ENCODE measurements at places on chromosomes 1 and 21. TPM values are rescaled to one million over a fixed set of nuclear protein-coding genes. Genes with fewer than 3 reads are reported as not detected.

The DTL gene
- total RNA-seq: 85.0 TPM

The LMX1A gene
- not detected for total RNA-seq

The KCNH1 gene
- total RNA-seq: not detected

The NUAK2 gene
- total RNA-seq: 4.7 TPM

The ANXA9 gene
- not detected for total RNA-seq

The OR2M3 gene
- total RNA-seq: not detected

The LDLRAD2 gene
- total RNA-seq: not detected

The AMY1B gene
- total RNA-seq: not detected

The TYW3 gene
- total RNA-seq: 42.0 TPM

The TTC22 gene
- total RNA-seq: 2.8 TPM

The GRIK3 gene
- not detected for total RNA-seq

The WNT3A gene
- not detected for total RNA-seq

The KRTAP19-2 gene
- not detected for total RNA-seq

The FAF1 gene
- 87.1 TPM for total RNA-seq

The CHI3L1 gene
- not detected for total RNA-seq

The IFI44L gene
- total RNA-seq: 2.3 TPM

The AMPD1 gene
- total RNA-seq: not detected

The SPATA45 gene
- total RNA-seq: not detected

The CCDC30 gene
- total RNA-seq: 1.5 TPM

The ATP1A2 gene
- total RNA-seq: not detected

The CD53 gene
- 190 TPM for total RNA-seq

The CFHR4 gene
- total RNA-seq: not detected

The GPR3 gene
- total RNA-seq: 3.9 TPM

The OPTC gene
- not detected for total RNA-seq

The RAB7B gene
- 0.48 TPM for total RNA-seq

The FCRL5 gene
- not detected for total RNA-seq

The TRIM63 gene
- total RNA-seq: not detected

The ZNF683 gene
- 2.4 TPM for total RNA-seq

The OR10K1 gene
- not detected for total RNA-seq

The NHLH1 gene
- 0.48 TPM for total RNA-seq

The STMN1 gene
- 306 TPM for total RNA-seq

The TNFRSF25 gene
- 100 TPM for total RNA-seq

The CCDC185 gene
- not detected for total RNA-seq

The LEFTY2 gene
- not detected for total RNA-seq

The IL20 gene
- not detected for total RNA-seq

The TCHH gene
- total RNA-seq: 0.11 TPM

The RPTN gene
- total RNA-seq: not detected

The SYPL2 gene
- not detected for total RNA-seq

The XCL1 gene
- 258 TPM for total RNA-seq

The SPATA1 gene
- 0.55 TPM for total RNA-seq

The ACTL8 gene
- total RNA-seq: not detected

The DNM3 gene
- total RNA-seq: 0.64 TPM

The PIGC gene
- total RNA-seq: 27.8 TPM

The LRRC39 gene
- total RNA-seq: 0.53 TPM

The NCAM2 gene
- not detected for total RNA-seq

The PCSK9 gene
- total RNA-seq: not detected

The TSPAN2 gene
- 2.0 TPM for total RNA-seq

The TMEM240 gene
- 0.59 TPM for total RNA-seq

The TMEM269 gene
- 0.20 TPM for total RNA-seq

The TNFRSF18 gene
- 91.0 TPM for total RNA-seq

The KCNT2 gene
- total RNA-seq: not detected

The TESK2 gene
- 3.6 TPM for total RNA-seq

The ST6GALNAC3 gene
- total RNA-seq: not detected

The APCS gene
- total RNA-seq: not detected

The DDR2 gene
- total RNA-seq: 0.20 TPM

The CSMD2 gene
- not detected for total RNA-seq

The OR10J1 gene
- not detected for total RNA-seq
